GM13976 (cell line): ENCODE measurements at places on chromosomes 13 and 19.

GRCh38 chr13:42377640-42378382 lies 105.9 kb downstream of the AKAP11 start:
- DNase-seq, result peak; percentile 49

DNA sequence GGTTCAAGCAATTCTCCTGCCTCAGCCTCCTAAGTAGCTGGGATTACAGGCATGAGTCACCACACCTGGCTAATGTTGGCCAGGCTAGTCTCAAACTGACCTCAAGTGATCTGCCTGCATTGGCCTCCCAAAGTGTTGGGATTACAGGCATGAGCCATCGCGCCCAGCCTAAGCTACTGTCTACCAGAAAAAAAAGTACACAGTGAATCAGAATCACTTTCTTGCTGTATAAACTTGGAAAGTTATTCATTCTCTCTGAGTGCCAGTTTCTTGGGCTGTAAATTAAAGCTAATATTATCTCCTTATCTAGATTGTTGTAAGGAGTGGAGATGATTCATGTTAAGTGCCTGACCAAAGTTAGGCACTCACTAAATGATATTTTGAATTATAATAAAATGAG lies 242.8 kb downstream of the ENOX1 start:
- no peak for DNase-seq

DNA sequence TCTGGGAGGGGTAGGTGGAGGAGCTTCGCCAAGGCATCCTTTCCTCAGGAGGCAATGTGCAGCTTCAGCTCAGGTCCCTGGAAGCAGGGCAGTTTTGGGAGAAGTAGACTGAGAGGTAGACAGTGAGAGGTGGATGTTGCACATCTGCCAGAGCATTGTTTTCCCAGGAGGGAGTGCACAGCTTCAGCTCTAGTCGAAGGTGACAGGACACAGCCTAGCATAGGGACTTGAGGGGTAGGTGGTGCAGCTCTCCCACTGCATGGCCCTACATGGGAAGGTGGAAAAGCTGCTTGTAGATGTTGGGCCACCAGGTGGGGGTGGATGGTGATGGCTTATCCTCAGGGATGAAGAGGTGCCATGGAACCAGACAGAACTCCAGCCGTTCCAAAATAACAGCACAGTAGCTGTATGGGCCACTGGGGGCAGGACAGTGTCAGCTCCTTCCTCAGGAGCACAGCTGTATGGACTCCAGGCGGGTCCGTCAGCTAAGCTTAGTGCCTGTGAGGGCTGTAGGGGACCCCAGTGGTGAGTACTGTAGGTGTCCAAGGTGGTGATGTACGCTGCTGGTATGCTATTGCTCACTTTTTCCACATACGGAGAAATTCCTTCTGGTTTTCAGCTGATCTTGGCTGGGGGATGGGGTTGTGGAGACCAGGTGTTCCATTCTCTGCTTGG lies 17.4 kb upstream of the ZNF543 start:
- no peak for DNase-seq

DNA sequence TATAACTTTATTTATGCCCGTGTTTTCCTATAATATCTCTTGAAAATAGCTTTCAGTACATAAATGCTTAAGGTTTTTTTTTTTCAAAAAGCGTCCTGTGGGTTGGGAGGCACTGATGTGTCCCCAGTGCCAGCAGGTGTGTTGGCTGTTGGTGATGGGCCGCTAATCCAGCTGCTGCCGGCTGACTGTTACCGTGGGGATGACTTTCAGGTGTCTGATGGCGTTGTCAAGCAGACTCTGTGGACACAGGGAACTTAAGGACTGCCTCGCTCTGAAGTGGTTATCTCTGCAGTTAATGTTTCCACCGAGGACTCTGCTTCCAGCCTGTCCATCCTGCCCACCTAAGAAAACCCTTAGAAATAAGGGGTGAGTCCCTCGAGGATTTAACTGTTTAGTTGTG lies 94.5 kb downstream of the ANKRD10 start:
- no peak for DNase-seq

DNA sequence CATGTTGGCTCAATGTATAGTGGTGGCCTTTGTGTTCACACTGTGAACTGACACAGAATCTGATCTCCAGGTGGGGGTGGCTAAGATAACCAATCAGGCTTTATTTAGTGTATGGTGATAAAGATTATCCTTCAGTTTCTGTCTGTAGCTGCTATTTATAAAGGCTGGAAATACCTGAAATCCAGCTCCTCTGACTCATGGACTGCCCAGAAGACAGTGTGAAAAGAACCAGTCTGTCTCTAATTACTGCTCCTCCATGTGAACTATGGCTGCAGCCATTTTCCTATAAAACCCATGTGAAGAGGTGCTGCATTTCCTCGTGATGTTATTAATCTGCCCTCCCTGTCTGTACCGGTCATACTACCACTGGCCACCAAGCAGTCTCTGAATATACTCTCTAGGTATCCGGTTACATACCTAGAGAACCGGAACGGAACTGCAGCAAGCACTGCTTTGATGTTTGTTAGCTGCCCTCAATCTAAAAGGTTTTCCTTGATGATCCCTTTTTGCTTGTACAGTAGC lies 238.0 kb downstream of the LHFPL6 start:
- DNase-seq, result no peak

GRCh38 chr13:26557051-26557392 lies 461 bp upstream of the WASF3 start:
- peak; percentile 14 for DNase-seq

DNA sequence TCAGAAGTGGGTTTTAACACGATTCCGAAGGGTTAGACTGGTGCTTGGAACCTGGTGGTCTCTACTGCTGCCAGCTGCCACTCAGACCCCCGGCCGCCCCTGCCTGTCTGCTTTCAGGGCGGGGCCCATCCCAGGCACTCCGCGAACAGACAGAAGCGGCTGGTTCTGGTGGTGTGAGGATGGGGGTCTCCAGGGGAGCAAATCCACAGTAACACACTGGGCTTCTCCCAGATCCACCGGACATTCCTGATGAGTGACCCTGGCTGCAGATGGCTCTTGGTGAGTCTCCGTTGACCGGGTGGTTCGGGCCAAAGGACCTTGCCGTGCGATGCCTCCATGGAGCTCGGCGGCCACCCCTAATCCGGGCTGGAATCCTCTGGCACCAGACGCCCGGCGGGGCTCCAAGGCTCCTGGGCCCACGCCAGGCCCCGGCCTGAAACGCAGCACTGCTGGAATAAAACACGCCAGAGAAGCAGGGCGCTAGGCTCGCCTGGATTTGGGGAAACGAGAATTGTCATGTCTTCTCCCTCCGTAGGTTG lies 2.1 kb upstream of the PTBP1 start:
- DNase-seq, result no peak

GRCh38 chr13:99601535-99601934 lies 100.3 kb downstream of the TM9SF2 start:
- DNase-seq, result no peak

GRCh38 chr19:45476304-45476703 lies 8.5 kb downstream of the FOSB start:
- DNase-seq, result no peak

DNA sequence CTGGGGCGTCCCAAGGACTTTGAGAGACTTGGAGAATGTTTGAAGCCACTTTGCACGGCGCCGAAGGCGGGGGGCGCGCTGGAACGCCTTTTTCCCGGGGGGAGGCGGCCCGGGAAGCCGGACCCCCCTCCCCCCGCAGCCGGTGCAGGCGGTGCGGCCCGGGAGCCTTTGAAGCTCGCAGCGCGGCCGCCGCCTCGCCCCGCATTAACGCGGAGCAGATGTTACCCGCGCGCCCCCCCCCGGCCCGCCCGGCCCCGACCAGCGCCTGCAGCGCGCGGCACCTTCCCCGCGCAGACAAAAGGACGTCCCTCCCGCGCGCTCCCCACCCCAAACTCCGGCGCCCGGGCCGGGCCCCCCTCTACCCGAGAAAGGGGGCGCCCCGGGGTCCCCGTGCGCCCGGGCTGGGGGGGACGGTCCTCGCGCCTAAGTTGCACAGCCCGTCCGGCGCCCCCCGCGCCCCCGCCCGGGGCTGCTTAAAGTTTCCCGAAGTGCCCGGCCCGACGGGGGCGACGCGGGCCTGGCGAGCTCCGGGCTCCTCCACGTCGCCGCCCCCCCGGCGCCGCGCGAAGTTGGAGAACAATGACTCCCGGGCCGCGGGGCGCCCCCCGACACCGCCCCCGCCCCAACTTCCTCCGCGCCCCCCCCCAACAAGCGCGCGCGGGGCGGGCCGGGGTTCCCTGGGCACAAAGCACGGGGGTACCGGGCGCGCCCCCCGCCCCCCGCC lies 685 bp downstream of the TCF3 start:
- no peak for DNase-seq

- DNase-seq, result peak; percentile 86
Measured at GRCh38 chr13:30307194-30307970, at the start of gene KATNAL1. Gene KATNAL1 (minus strand): TSS chr13:30307551. CDS start chr13:30283777, 23,774 bp downstream.

GRCh38 chr13:20968745-20969144 lies 66.2 kb upstream of the XPO4 start:
- no peak for DNase-seq

DNA sequence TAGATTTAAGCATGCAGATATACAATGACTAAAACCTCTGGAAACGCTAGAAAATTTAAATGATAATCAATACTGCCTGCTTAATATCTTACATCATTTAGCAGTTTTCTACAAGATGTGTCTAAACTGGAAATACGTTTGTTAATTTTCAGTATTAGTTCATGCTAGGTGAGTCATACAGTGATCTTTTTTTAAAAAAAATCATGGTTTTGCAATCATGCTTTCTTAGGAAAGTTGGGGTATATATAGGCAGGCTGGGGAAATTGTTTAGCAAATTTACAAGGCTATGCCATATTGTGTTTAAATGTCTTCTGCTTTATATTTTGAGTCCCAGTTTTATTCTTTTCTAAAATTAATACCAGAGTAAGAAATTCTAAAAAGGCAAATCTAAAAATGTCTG lies 245.4 kb upstream of the SPRY2 start:
- DNase-seq, result no peak

- no peak for DNase-seq
Measured at GRCh38 chr13:113542751-113543424, 41.7 kb upstream of the TFDP1 start.

GRCh38 chr13:28067491-28067890 lies 32.9 kb downstream of the FLT3 start:
- DNase-seq, result no peak

DNA sequence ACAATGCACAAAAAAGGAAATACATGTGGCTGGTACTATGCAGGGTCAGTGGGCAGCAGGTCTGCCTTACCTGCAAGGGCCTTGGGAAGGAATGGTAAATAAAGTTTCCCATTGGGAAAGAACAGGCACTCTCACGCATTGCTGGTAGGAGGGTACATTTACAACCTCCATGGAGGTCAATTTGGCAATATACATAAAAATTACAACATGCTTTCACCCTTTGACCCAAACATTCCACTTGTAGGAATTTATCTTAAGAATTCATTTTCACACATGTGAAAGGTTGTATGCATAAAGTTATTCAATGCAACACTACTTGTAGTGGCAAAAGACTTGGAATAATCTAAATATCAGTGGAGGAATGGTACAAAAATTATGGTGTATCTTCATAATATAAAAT lies 216.4 kb downstream of the DLEU7 start:
- no peak for DNase-seq

DNA sequence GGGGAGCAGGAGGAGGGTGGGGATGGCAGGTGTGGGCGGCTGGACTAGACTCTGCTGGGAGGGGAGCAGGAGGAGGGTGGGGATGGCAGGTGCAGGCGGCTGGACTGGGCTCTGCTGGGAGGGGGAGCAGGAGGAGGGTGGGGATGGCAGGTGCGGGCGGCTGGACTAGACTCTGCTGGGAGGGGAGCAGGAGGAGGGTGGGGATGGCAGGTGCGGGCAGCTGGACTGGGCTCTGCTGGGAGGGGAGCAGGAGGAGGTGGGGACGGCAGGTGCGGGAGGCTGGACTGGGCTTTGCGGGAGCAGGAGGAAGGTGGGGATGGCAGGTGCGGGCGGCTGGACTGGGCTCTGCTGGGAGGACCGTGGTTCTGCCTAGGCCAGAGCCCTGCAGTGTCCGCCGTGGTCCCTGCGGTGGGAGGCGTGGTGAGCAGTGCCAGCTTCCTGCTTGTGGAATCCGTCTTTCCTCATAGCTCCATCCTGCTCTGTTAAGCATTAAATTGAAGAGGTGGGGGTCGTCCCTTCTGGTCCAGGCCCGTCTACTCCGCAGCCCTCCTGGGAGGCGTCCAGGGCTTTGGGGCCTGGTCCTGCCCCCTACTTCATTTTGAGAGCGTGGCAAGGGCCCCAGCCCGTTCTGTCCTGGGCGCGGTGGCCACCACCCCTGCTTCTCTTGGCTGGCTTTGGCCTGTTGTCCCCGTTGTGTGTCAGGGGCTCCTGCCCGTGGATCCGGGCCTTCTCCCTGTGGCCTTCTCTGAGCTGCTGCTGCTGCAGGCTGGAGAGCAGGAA lies 4.7 kb downstream of the SPPL2B start:
- no peak for DNase-seq

DNA sequence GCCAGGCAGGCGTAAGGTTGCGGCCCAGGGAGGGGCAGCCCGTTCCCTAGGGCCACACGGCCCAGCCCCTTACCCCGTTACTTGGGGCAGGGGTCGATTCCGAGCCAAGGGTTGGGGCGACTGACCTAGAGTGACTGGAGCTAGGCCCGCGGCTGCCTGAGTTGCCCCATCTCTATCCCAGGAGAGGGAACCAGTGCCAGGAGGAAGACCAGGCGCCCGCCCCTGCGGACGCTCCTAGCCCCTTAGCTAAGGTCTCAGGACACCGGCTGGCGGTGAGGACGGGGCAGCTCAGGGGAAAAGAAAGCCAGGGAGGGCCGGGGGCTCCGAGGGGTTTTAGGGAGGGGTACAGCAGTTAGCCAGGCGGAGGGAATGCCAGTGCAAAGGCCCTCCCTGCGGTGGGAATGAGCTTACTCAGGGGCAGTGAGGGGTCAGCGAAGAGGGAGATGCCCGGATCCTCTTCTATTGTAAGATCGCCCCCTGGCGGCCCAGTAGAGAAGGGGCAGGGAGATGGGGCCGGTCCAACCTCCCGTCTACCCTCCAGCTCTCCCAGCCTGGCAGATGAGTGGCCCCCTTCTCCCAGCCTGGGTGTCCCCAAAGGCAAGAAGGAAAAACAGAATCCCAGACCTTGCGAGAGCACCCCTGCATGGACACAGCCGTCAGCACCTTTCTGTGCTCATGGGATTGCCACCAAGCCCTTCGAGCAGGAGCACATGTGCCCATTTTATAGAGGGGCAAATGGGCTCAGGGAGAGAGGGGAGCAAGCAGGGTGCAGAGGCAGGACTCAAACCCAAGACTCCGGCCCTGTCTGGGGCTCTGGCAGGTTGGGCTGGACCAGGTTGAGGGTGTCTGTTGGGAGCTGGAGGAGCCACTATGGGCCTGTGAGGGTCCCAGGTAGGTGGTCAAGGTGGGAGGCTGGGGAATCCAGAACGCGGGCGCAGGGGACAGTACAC lies 16.3 kb downstream of the CILP2 start:
- DNase-seq, result peak; percentile 88

- DNase-seq, result no peak
Measured at GRCh38 chr13:94795292-94795691, 82.9 kb upstream of the SOX21 start.

GRCh38 chr13:35729926-35730627 lies 253.6 kb upstream of the MAB21L1 start:
- no peak for DNase-seq

- DNase-seq, result no peak
Measured at GRCh38 chr19:19421299-19421696, 15.8 kb downstream of the GATAD2A start.

- DNase-seq, result no peak
Measured at GRCh38 chr13:76210262-76210661, 574.1 kb downstream of the LMO7 start.
